ENCODE measurements at places on chromosomes 5 and 9.

GRCh38 chr5:115377468-115378217 lies 81.2 kb upstream of the CCDC112 start:
- H3K27me3 ChIP-seq = no peaks in the 10 kb centered on the region
- H3K36me3 ChIP-seq = no peaks in the 10 kb centered on the region
- H3K4me3 ChIP-seq = no peak overlapping the region
- H3K4me1 ChIP-seq = no peaks in the 10 kb centered on the region
- no peak for DNase-seq
- H3K27ac ChIP-seq = no peak overlapping the region

- DNase-seq = peak; percentile 66
- H3K36me3 ChIP-seq = no peaks in the 10 kb centered on the region
- peak overlapping the region; percentile 56 for H3K27ac ChIP-seq
- peaks cover 28% of the 10 kb centered on the region for H3K4me1 ChIP-seq
- no peaks in the 10 kb centered on the region for H3K27me3 ChIP-seq
Observed at GRCh38 chr9:137028263-137029057, 423 bp upstream of the ABCA2 start.

- no peaks in the 10 kb centered on the region for H3K27me3 ChIP-seq
- H3K4me1 ChIP-seq = no peaks in the 10 kb centered on the region
- H3K27ac ChIP-seq = no peak overlapping the region
- no peaks in the 10 kb centered on the region for H3K36me3 ChIP-seq
Observed at GRCh38 chr9:99475401-99476065, 253.5 kb downstream of the SEC61B start.

DNA sequence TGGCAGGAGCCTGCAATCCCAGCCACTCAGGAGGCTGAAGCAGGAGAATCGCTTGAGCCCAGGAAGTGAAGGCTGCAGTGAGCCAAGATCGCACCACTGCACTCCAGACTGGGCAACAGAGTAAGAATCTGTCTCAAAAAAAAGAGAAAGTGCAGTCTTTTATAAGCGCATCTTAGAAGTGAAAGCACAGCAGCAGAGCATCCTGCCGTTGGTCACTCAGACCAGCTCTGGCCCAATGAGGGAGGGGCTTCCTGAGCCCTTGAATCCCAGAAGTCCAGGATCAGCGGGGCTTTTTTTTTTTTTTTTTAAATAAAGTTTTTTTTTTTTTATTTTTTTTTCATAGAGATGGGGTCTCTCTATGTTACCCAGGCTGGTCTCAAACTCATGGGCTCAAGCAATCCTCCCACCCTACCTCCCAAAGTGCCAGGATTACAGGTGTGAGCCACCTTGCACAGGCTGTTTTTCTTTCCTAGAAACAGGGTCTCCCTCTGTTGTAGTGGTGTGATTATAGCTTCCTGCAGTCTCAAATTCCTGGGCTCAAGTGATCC lies 42.3 kb downstream of the NAIF1 start:
- no peak for DNase-seq
- H3K27ac ChIP-seq = no peak overlapping the region
- no peaks in the 10 kb centered on the region for H3K27me3 ChIP-seq

GRCh38 chr5:177389241-177390169 lies 5.3 kb downstream of the SLC34A1 start:
- no peaks in the 10 kb centered on the region for H3K36me3 ChIP-seq
- DNase-seq = no peak
- H3K27ac ChIP-seq = no peak overlapping the region
- peaks cover 17% of the 10 kb centered on the region for H3K27me3 ChIP-seq

- DNase-seq = no peak
- no peaks in the 10 kb centered on the region for H3K4me1 ChIP-seq
- no peaks in the 10 kb centered on the region for H3K36me3 ChIP-seq
- H3K27me3 ChIP-seq = no peaks in the 10 kb centered on the region
- no peak overlapping the region for H3K27ac ChIP-seq
Observed at GRCh38 chr9:26308328-26308727, 584.3 kb downstream of the CAAP1 start.

- H3K4me3 ChIP-seq = no peak overlapping the region
- H3K4me1 ChIP-seq = no peaks in the 10 kb centered on the region
- no peaks in the 10 kb centered on the region for H3K36me3 ChIP-seq
- H3K27ac ChIP-seq = no peak overlapping the region
- no peak for DNase-seq
Observed at GRCh38 chr9:123338710-123339665, 17.0 kb upstream of the CRB2 start.

- H3K4me1 ChIP-seq = no peaks in the 10 kb centered on the region
- no peaks in the 10 kb centered on the region for H3K27me3 ChIP-seq
- H3K4me3 ChIP-seq = no peak overlapping the region
- H3K36me3 ChIP-seq = no peaks in the 10 kb centered on the region
Observed at GRCh38 chr5:44909004-44909403, 100.3 kb downstream of the MRPS30 start.

GRCh38 chr9:71614409-71615010 lies 153.8 kb downstream of the CEMIP2 start:
- no peak for DNase-seq
- H3K36me3 ChIP-seq = no peaks in the 10 kb centered on the region
- H3K4me3 ChIP-seq = no peak overlapping the region
- H3K27ac ChIP-seq = no peak overlapping the region
- H3K27me3 ChIP-seq = no peaks in the 10 kb centered on the region

DNA sequence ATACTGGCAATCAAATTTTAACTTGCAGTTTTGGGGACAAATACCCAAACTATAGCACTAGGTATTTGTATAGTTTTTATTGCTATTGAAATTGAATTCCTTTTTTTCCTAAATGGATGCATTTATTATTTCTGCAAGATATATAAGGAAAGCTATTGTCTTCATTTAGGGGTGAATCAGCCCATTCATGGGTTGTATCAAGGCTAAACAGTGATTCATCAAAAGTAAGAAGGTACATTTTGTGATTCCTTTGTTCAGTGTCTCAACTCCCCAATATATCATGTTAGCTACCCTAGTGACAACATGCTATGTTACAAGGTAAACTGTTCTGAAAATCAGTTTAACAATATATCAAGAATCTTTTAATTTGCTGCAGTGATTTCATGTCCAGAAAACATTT lies 185.7 kb downstream of the PLK2 start:
- H3K4me1 ChIP-seq = no peaks in the 10 kb centered on the region
- peaks cover 3% of the 10 kb centered on the region for H3K27me3 ChIP-seq
- DNase-seq = no peak

- no peaks in the 10 kb centered on the region for H3K27me3 ChIP-seq
- peak overlapping the region; percentile 91 for H3K27ac ChIP-seq
- H3K36me3 ChIP-seq = peaks cover 6% of the 10 kb centered on the region
- H3K4me1 ChIP-seq = peaks cover 39% of the 10 kb centered on the region
- H3K4me3 ChIP-seq = peak overlapping the region; percentile 77
Observed at GRCh38 chr5:10354048-10354872, 765 bp downstream of the MARCHF6 start.
